Upper lobe of left lung (tissue), 6 donors: ENCODE measurements at places on chromosomes 4 and X. TPM values are rescaled to one million over a fixed set of nuclear protein-coding genes. Genes with fewer than 3 reads are reported as not detected.

DNA sequence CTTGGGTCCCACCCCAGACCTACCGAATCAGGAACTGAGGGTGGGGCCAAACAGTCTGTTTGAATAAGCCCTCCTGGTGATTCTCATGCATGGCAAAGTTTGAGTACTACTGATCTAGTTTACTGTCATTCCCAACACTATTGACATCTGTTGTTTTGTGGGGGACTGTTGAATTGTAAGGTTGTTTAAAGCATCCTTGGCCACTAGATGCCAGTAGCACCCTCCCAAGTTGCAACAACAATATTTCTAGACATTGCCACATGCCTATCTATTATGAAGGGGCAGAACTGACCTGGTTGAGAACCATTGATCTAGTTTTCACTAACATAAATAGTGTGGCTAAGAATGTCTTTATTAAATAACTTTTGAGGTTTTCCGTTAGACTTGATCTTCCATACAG is 15.1 kb downstream of the TAF9B start:
- no peak overlapping the region for H3K27ac ChIP-seq
- H3K27me3 ChIP-seq: no peaks in the 10 kb centered on the region

DNA sequence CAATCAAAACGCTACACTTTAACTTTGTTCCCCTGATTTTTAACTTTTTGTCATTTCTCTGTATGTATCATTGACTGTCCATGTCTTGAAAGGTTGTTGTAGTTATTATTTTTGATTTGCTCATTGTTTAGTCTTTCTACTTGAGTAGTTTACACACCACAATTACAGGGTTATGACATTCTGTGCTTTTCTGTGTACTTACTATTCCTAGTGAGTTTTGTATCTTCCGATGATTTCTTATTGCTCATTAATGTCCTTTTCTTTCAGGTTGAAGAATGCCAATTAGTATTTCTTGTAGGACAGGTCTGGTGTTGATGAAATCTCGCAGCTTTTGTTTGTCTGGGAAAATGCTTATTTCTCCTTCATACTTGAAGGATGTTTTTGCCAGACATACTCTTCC is 89.2 kb upstream of the SH3RF1 start:
- H3K4me1 ChIP-seq: no peaks in the 10 kb centered on the region
- H3K27ac ChIP-seq: no peak overlapping the region
- H3K27me3 ChIP-seq: no peaks in the 10 kb centered on the region

GPC4 gene
- total RNA-seq: 21.0 TPM

SCOC gene
- total RNA-seq: 34.2 TPM

GABRA4 gene
- total RNA-seq: not detected

PAK3 gene
- 1.6 TPM for total RNA-seq
